Right atrium auricular region (tissue), 2 donors: ENCODE measurements at places on chromosomes 7 and 10. TPM values are rescaled to one million over a fixed set of nuclear protein-coding genes. Genes with fewer than 3 reads are reported as not detected.
A peak's percentile ranks its signal among the peaks of the same experiment; 100 is the strongest.

Gene SORBS1
- total RNA-seq, result 815 TPM

Gene CISD1
- 69.4 TPM for total RNA-seq

DNA sequence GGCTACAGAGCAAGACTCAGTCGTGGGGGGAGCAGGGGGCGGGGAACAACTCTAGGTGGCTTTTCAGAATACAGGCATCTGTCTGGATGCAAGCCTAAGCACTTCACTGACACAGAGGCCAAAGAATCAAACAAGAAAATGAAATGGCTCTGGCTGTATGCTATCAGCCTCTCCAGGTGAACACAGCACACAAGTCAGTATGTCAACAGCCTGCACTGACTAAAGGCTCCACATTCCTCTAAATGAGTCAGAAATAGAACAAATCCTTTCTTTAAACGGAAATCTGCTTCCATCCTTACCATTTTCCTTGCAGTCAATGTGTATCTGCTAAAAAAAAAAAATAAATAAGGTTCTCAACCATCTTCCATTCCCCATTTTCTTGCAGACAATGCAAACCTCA is 88.3 kb downstream of the ARMH3 start:
- H3K36me3 ChIP-seq, result peaks cover 7% of the 10 kb centered on the region
- H3K4me1 ChIP-seq, result no peaks in the 10 kb centered on the region
- no peak overlapping the region for H3K4me3 ChIP-seq
- H3K27ac ChIP-seq, result peak overlapping the region; percentile 95
- DNase-seq, result no peak

Gene TCERG1L
- not detected for total RNA-seq

- H3K4me3 ChIP-seq, result no peak overlapping the region
- no peaks in the 10 kb centered on the region for H3K27me3 ChIP-seq
- H3K27ac ChIP-seq, result no peak overlapping the region
- H3K36me3 ChIP-seq, result no peaks in the 10 kb centered on the region
- DNase-seq, result no peak
Observed at GRCh38 chr10:122646511-122647382, 52.9 kb downstream of the C10orf120 start.

Gene PKD2L1
- not detected for total RNA-seq

Gene TSPAN14
- total RNA-seq, result 24.2 TPM

DNA sequence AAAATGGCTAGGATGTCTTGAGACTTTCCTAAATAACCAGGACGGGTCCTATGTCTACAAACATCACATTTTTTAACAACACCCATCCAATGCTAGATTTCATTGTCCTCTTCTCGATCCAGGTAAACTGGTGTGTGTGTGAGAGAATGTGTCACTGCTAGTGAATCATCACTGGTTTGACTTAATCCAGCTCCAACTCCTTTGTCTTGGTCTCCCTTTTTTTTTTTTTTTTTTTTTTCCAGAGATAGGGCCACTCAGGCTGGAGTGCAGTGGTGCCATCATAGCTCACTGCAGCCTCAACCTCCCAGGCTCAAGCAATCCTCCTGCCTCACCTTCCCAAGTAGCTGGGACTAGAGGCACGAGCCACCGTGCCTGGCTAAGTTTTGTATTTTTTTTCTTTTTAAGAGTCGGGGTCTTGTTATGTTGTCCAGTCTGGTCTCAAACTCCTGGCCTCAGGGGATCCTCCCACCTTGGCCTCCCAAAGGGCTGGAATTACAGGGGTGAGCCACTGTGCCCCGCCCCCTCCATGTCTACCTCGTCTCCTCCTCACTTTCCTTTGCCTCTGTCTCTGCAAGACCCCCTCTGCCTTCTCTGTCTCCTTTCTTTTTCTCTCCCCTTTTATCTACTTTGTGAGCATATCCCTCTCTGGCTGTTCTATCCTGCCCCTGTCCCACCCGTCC is 2.2 kb upstream of the UFSP1 start:
- H3K36me3 ChIP-seq, result peaks cover 22% of the 10 kb centered on the region
- H3K27me3 ChIP-seq, result peaks cover 22% of the 10 kb centered on the region

Gene ELAPOR2
- total RNA-seq, result 4.0 TPM

Gene PNLIPRP1
- not detected for total RNA-seq

DNA sequence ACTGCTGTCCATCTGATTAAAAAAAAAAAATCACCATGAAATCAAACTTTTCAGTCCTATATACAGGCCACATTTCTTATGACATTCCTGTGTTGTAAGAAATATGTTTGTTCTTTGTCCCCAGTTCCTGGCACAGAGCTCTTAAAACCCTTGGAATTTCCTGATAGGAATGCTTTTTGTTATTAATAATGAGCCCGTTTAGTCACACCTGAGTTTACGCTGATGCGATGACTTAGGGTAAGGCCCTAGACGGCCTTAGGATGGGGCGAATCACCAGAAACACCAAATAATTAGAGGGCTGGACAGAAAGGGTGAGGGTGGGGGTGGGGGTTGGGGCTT is 17.5 kb downstream of the TSPAN15 start:
- peak overlapping the region; percentile 47 for H3K27ac ChIP-seq
- no peaks in the 10 kb centered on the region for H3K36me3 ChIP-seq
- no peak for DNase-seq
- no peaks in the 10 kb centered on the region for H3K27me3 ChIP-seq

DNA sequence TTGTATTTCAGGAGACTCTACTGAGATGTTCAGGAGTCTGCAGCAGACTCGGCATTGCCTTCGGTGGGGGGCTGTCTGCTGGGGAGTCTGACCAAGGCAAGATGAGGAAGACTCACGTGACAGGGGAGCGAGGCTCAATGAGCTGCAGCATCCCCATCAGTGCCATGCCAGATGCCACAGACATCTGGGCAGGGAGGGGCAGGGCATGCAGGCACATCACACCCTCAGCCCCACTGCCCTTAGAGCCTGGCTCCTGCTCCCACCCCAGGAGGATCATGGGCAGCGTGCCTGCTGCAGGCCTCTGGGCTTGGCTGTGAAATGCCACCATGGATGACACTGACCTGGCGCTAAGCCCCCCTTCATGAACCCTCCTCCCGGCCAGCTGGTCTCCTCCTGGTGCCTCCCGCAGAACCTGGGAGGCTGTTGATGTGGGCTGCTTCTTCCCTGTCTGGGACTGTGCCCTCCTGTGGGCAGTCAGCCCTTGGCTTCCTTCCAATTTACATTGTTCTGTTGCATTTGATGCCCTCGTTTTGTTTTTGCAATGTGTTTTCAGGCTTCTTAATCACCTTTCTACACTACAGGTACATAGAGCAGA is 235.0 kb downstream of the PAXIP1 start:
- DNase-seq, result no peak
- no peaks in the 10 kb centered on the region for H3K27me3 ChIP-seq
- no peak overlapping the region for H3K4me3 ChIP-seq
- no peak overlapping the region for H3K27ac ChIP-seq
- H3K36me3 ChIP-seq, result no peaks in the 10 kb centered on the region

DNA sequence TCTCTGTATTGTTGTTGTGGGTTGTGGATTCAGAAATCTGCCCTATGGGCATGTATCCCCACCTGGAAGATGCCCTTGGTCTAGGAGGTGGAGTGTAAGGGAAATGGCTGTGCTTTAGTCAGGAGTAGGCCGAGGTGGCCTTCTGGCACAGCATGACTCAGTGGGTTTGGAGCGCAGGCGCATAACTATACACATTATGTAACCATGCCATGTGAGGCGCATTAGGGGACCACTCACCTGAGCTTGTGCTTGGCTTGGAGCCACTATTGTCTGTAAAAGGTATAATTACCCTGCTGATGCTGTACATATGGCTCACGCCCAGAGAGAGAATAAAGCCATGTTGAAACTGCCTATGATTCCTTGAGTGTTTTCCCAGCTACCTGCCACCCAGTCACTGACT is 20.6 kb upstream of the ADAMTS14 start:
- no peaks in the 10 kb centered on the region for H3K36me3 ChIP-seq
- H3K27me3 ChIP-seq, result no peaks in the 10 kb centered on the region
- no peak overlapping the region for H3K4me3 ChIP-seq
- H3K4me1 ChIP-seq, result peaks cover 15% of the 10 kb centered on the region
- H3K27ac ChIP-seq, result no peak overlapping the region
- DNase-seq, result no peak

GRCh38 chr10:60281792-60282353 is 107.8 kb downstream of the ANK3 start:
- DNase-seq, result no peak
- peaks cover 17% of the 10 kb centered on the region for H3K36me3 ChIP-seq
- H3K27me3 ChIP-seq, result no peaks in the 10 kb centered on the region

DNA sequence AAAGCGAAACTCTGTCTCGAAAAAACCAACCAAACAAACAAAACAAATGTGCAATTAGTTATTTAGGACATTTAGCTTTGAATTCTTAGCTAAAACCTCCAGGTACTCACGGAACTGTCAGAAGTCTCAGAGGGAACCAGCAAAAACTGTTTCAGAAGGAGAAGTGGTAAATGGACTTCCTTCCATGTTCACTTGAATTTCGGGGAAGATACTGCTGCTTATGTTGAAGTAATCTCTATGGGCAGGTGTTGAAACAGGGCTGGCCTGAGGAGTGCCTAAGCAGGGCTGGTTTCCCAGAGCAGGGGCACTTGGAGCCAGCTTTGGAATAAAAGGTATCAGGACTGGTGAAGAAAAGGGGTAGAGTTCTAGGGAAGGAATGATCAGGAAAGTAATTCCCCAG is 2.4 kb upstream of the EXOC6 start:
- DNase-seq, result no peak
- H3K27me3 ChIP-seq, result no peaks in the 10 kb centered on the region
- no peaks in the 10 kb centered on the region for H3K4me1 ChIP-seq
- no peak overlapping the region for H3K27ac ChIP-seq
- no peaks in the 10 kb centered on the region for H3K36me3 ChIP-seq

DNA sequence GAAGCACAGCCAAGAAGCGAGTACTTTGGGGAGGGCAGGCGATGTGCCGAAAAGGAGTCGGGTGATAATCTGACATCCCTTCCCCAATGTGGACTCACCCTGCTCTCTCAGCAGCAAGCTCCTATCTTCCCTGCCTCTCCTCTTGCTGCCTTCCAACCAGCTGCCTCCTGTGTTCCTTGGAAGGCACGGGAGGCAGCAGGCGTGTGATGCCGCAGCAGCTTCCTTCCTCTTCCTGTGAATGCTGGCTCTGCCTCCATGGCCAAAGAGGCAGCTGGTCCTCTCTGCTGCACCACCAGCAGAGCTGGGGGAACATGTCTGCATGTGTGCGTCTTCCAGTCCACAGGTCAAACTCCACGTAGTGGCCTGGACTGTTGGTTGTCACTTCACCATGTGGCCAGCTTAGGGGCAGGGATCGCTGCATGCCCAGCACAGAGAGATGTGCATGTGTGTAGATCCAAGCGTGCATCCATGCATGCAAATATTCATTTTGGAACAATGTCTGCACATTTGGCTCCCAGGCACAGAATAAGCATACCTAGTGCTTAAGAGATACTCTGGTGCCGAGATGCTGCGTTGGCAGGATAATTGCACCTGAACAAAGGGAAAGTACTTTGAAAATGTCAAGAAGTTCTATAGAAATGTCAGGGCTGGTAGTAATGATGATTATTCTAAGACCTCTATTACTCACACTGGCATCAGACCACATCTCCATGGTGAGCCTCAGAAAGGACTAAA is 499.8 kb downstream of the PLXNA4 start:
- no peak for DNase-seq
- no peaks in the 10 kb centered on the region for H3K36me3 ChIP-seq
- H3K27ac ChIP-seq, result no peak overlapping the region
- H3K27me3 ChIP-seq, result no peaks in the 10 kb centered on the region
- H3K4me3 ChIP-seq, result no peak overlapping the region

- no peak overlapping the region for H3K4me3 ChIP-seq
- H3K27me3 ChIP-seq, result no peaks in the 10 kb centered on the region
- no peak for DNase-seq
- H3K4me1 ChIP-seq, result no peaks in the 10 kb centered on the region
Observed at GRCh38 chr10:1610986-1611770, 126.1 kb downstream of the ADARB2 start.

- no peaks in the 10 kb centered on the region for H3K27me3 ChIP-seq
- no peak for DNase-seq
- H3K4me3 ChIP-seq, result no peak overlapping the region
- H3K27ac ChIP-seq, result no peak overlapping the region
- no peaks in the 10 kb centered on the region for H3K36me3 ChIP-seq
Observed at GRCh38 chr7:64639267-64640001, 26.5 kb upstream of the ZNF107 start.

DNA sequence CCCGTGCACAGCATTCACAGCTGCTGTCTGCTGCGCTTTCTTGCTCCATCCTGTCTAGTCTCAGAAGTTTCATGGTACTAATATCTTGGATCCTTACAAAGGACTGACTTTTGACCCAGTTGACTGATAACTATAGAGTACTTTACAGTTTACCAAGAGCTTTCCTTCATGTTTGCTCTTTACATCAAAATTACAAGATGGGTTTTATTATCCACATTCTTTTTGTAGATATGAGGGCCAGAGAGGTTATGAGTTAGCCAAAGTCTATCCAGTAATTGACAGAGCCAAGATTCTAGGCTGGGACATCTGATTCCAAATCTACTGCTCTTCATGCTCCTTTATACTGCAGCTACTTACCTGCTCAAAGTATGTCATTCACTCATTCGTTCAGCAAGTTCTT is 218.2 kb downstream of the AUTS2 start:
- H3K36me3 ChIP-seq, result no peaks in the 10 kb centered on the region
- H3K27ac ChIP-seq, result no peak overlapping the region
- DNase-seq, result no peak

Gene SORCS1
- 1.6 TPM for total RNA-seq

DNA sequence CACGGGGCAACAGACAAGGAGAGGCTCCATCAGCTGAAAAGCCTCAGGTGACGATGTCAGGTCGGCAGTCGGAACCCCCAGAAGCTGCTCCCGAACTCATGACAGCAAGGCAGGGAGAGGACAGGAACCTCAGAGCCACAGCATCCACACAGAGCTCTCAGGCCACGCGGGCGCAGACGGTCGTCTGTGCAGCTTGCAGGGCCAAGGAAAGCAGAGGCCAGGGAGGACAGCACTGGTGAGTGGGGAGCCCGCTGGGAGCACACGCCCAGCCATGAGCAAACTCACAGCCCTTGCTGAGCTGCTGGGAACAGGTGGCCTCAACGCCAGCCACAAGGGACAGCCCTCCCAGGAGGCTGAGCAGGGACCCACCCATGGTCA is 138.9 kb downstream of the MAD1L1 start:
- no peak overlapping the region for H3K4me3 ChIP-seq
- peaks cover 6% of the 10 kb centered on the region for H3K4me1 ChIP-seq
- no peaks in the 10 kb centered on the region for H3K27me3 ChIP-seq

GRCh38 chr10:97520978-97521761 is 22.4 kb downstream of the UBTD1 start:
- H3K4me3 ChIP-seq, result no peak overlapping the region
- H3K27ac ChIP-seq, result peak overlapping the region; percentile 27
- no peaks in the 10 kb centered on the region for H3K27me3 ChIP-seq
- DNase-seq, result no peak
- peaks cover 74% of the 10 kb centered on the region for H3K4me1 ChIP-seq
- no peaks in the 10 kb centered on the region for H3K36me3 ChIP-seq

Gene ZPBP
- total RNA-seq, result not detected

- no peaks in the 10 kb centered on the region for H3K4me1 ChIP-seq
- DNase-seq, result no peak
- no peaks in the 10 kb centered on the region for H3K27me3 ChIP-seq
- no peaks in the 10 kb centered on the region for H3K36me3 ChIP-seq
- H3K4me3 ChIP-seq, result no peak overlapping the region
Observed at GRCh38 chr7:78006063-78006755, 207.6 kb downstream of the PHTF2 start.

GRCh38 chr7:127705461-127705959 is 53.5 kb downstream of the SND1 start:
- no peaks in the 10 kb centered on the region for H3K27me3 ChIP-seq
- no peak overlapping the region for H3K4me3 ChIP-seq
- H3K27ac ChIP-seq, result no peak overlapping the region
- H3K4me1 ChIP-seq, result peaks cover 5% of the 10 kb centered on the region
- H3K36me3 ChIP-seq, result peaks cover 42% of the 10 kb centered on the region
- DNase-seq, result no peak

Gene ATOH7
- total RNA-seq, result not detected

Gene TDRD1
- total RNA-seq, result 1.1 TPM

GRCh38 chr10:76085002-76085816 is 653.8 kb downstream of the LRMDA start:
- H3K27me3 ChIP-seq, result no peaks in the 10 kb centered on the region
- H3K27ac ChIP-seq, result no peak overlapping the region
- no peak overlapping the region for H3K4me3 ChIP-seq
- DNase-seq, result no peak
